ENCODE measurements at places on chromosomes 3 and 15.

GRCh38 chr3:173502983-173503568 lies 105.5 kb downstream of the NLGN1 start:
- DNase-seq: no peak

- DNase-seq: no peak
These were observed 76.9 kb upstream of the FRMD4B start for GRCh38 chr3:69462826-69463100.

DNA sequence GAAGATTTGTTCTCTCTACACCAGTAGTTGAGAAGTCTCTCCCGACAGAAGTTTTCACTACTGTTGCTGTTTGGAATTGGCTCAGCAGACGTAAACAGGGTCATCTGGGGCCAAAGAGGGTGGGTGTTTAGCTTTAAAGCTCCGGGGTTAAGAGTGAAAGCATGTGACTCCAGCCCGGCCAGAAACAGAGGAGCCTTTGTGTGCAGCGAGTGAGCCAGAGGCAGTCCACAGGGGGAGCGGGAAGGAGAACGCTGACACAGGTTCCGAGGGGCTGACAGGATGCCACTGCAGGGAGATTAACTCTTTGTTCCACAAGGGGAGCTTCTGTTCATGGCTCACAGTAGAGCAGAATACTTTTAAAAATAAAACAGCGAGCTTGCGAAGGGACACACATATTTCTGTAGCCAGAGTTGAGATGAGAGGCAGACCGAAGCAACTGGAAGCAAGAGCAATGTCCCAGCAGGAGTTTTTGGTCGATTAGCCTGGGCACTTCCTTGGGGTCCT lies 26.9 kb downstream of the BMF start:
- peak; percentile 84 for DNase-seq

GRCh38 chr15:73550190-73550589 lies 83.0 kb downstream of the NPTN start:
- DNase-seq: no peak

DNA sequence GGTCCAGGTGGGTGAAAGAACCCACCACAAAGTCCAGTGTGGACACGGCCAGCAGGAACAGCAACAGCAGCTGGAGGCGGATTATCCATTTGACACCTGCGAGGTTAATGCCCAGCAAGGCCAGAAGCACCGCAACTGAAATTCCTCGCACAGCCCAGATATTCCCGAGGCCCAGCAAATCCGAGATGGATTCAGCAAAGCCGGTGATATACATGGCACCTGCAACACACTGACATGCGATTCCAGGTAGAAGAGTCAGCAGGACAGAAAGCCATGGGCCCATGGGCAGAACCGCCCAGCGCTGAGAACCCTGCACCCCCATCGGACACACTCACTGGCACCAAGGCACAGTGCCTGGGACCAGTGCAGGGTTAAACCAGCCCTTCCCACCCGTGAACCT lies 34.8 kb downstream of the SLC12A8 start:
- no peak for DNase-seq

DNA sequence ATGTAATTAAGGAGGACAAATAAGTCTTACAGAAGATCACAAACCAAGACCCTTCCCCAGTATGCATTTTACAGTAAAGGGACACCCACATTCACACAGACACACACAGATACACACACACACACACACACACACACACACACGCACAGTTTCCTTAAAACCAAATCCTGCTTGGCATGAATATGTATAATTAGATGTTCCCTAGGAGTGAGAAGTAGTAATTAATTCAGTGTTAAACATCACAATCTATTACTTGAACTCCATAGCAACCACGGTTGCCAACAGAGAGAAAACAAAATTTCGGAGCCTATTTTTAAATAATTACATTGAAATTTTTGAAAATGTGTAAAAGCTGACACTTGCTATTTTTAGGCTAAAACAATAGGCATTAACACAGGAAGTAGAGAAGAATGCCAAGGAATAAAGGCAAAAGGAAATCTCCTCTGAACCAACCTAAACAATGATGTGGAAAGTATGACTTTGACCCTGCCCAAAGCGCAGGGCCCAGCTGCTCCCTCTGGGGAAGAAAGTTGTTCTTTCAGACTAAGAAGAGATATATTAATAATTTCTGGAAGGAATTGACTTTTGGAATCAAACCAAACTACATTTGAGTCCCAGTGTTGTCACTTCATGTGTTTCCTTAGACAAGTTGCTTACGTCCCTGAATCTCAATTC lies 215.3 kb downstream of the CPNE4 start:
- no peak for DNase-seq

DNA sequence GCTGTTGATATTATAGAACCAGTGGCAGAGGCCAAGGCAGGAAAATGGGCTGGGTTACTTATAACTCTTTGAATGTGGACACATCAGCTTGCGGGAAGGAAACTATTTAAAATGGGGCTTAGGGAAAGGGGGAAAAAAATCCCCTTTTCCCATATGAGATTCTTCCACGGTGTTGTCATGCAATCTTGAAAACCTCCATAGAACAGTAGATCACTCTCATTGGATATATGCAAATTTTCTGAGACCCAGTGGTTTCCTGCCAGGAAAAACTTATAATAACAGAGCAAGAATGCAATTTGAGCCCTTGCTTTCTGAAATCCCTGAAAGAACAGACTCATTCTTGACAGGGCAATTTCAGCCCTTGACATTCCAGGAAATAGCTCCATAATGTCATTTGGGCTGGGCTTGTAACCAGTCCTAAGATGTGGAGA lies 31.1 kb downstream of the TMEM212 start:
- DNase-seq: no peak

DNA sequence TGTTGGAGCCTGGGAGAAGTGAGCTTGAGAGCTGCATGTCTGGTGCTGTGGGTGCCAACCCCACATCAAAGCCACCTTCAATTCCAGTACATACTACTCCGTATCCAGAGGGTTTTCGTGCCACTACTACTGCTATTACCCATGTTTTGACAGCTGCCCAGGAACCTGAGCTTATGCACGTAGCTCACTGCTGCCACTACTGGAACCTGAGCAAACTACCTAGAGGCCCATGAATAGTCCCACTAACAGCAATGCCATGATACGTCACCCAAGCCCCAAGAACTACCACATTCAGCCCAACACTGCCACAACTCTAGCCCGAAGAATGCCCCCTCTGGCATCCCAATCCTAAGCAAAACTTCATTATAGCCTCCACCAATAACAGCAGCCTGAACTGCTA lies 215.2 kb upstream of the BCHE start:
- no peak for DNase-seq

- DNase-seq: no peak
These were observed 25.2 kb downstream of the GASK1A start for GRCh38 chr3:43004282-43004681.

DNA sequence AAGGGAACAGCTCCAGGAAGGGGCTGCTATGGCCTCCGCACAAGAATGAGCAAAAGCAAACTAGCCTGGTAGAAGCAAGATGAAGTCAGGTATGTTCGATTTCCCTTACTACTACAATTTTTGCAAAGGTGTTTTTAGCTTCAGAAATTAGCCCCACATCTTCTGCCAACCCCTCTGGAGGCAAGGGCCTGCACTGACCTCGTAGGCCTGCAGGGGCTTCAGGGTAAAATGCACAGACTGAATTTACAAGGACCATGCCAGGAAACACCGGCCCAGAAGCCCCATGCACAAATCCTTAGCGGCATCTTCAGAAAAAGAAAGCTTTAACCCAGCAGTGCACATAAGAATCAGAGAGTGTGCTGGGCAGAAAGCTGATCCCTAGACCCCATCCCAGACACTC lies 53.0 kb downstream of the SLC6A1 start:
- DNase-seq: no peak

GRCh38 chr15:40856746-40857145 lies 12.9 kb downstream of the SPINT1 start:
- DNase-seq: no peak

GRCh38 chr15:72758182-72758581 lies 25.4 kb downstream of the ADPGK start:
- DNase-seq: no peak
